ENCODE measurements at places on chromosomes 1 and 21.

- no peak for DNase-seq
Observed at GRCh38 chr1:236179634-236180033, 37.3 kb downstream of the GPR137B start.

GRCh38 chr1:215865060-215865459 is 298.0 kb downstream of the KCTD3 start:
- no peak for DNase-seq

GRCh38 chr1:178345238-178345637 is 151.5 kb downstream of the CLEC20A start:
- DNase-seq = no peak

GRCh38 chr1:202009326-202010179 is 834 bp upstream of the ELF3 start:
- peak; percentile 38 for DNase-seq

DNA sequence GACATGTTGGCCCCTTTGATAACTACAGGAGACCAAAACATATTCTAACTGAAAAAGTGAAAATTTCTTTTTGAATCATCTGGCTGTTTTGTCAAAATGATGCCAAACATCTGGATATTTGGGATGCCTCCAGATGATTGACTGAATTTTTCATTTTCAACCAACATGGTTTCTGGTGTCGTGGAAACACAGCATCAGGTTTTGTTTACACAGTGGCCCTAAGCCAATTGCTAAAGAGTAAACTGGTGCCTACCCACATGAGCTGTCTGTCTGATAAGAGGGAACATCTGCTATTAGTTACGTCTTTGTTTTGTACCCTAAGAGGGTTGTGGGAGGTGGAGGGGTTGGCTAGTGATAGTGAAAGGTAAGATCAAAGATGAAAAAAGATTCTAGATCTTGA is 204.8 kb downstream of the KCNK2 start:
- DNase-seq = no peak

DNA sequence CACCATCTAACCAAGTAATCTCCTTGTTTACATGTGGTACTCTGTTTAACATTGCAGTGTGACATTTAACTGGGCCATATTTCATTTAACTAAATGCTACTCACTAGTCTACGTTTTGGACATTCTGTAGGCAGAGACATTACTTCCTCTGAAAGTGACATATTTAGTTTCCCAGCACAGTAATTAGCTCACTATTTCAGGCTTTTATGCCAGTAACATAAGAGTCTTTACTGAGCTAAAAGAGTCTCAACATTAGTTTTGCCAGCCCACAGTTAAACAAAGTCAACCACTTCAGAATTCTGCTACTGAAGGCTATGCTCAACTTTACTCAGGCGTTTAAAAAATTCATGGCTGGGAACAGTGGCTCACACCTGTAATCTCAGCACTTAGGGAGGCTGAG is 2.6 kb upstream of the TNFRSF9 start:
- no peak for DNase-seq

- no peak for DNase-seq
Observed at GRCh38 chr1:151976015-151976343, 17.7 kb downstream of the S100A10 start.

DNA sequence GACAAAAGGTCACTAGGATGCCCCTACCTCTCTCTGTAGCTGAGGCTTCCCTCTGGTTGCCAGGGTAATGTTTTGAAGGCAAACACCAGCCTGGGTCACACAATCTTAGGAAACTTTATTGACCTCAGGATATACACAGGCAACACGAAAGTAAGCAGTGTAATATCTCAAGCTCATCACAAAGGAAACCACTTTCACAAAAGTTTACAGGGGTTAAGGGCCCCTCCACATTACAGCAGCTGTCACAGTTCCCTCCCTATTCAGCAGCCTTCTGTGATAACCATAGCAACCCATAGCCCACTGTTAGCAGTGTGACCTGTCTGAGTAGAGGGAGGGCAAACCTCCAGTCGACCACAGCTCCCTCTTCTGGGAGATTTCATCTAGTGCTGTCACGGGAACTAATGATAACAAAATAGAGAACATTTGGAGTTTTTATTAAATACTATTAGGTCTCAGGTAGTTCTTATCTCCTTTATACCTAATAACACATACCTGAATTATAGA is 149.8 kb downstream of the PTPRC start:
- no peak for DNase-seq

GRCh38 chr1:6033986-6034749 is 11.5 kb upstream of the KCNAB2 start:
- no peak for DNase-seq

DNA sequence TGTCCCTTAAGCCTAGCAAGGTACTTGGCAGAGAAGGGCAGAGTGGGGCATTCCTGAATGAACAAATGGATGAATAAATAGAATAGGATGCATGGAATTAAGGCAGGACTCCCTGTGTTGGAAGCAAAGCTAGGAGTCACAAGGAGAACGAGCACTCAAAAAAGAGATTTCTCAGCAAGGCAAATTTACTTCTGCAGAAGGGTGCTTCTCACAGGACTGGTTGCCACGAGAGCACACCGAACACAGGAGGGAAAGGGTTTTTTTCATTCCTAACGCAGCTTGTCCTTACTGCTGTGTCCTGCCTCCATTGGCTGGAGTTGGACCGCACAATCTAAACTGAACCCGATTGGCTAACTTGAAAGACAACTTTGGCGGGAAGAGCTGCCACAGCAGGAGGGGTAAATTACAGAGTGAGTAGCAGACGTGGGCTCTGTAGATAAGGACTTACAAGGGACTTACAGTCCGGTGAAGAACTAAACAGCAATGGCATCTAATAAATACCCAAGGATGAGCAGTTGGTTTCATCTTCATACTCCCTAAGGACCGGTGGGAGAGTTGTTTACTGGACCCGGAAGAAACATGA is 52.4 kb downstream of the KIF26B start:
- no peak for DNase-seq

DNA sequence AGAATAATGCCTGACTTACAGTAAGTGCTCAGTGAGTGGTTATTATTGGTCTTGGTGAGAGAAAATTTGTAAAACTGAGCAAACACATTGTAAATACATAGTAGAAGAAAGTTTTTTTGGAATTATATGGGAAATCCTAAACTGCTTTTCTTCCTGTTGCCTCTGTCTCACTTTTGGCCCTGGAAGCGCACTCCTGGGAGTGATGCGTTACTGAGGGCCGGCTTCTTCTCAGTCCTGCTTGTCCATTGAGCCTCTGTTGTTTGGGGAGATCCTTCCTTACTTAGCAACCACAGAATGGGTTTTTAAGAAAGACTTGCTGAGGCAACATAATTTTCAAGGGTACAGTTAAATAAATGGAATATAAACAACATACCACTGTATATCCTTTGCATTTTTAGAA is 166.0 kb downstream of the EDEM3 start:
- no peak for DNase-seq

DNA sequence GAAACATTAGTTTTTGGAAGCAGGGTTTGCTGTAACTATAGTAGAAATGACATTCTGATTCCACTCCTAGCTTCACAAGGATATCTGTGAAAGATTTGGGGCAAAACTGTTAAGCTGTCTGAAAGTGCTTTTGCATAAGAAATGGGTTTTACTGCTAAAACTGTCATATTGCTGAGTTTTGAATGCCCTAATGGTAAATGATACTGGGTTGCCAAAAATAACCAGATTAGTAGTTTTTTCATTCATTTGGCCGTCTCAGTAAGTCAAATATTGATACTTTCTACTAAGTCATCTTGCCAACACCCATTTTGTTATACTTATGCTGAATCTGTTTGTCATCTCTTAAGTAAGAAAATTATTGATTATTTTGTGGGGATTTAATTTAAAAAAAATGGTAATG is 399 bp upstream of the PTPRC start:
- DNase-seq = no peak

DNA sequence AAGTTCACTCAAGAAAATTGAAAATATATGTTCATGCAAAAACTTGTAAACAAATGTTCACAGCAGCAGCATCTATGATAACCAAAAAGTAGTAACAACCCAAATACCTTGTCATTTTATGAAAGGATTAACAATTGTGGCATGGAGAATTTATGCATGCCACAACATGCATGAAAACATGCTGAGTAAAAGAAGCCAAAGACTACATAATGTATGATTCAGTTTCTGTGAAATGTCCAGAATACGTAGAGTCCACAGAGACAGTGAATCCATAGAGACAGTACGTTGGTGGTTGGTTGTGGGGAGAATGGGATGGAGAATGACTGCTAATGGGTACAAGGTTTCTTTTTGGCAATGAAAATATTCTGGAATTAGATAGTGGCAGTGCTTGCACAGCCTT is 148.7 kb downstream of the MAST2 start:
- DNase-seq = no peak

DNA sequence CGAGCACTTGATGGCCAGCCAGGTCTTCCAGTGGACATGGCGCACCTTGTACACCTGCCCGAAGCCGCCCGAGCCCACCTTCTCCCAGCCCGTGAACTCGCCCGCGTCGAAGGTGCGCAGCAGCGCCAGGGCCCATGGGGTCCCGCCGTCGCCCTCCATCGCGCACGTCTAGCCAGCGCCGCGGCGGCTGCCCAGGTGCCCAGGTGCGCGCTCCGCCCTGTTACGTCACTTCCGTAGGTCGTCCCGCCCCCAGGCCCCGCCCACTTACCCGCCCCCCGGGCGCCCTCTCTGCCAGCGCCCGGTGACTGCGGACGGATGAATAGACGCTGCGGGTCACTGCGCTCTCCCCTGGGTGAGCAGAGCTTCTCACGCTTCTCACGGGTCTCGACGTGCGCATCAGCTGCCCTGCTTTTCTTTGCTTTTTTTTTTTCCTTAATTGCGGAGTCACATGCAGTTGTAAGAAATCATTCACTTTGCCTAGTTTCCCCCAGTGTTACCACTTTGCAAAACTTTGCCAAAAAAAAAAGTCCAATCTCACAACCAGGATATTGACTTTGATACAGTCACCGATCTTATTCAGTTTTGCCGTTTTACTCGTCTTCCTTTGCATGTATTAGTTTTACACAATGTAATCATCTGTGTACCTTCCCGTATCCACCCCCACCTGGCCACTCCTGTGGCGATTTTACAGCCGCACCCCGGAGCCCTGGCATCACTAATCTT is at the start of gene RIPK4:
TSS of gene RIPK4 (minus strand) at position 170 of the 723 bp plus-strand sequence. CDS start at position 159, 11 bp downstream.
- DNase-seq = peak; percentile 47

DNA sequence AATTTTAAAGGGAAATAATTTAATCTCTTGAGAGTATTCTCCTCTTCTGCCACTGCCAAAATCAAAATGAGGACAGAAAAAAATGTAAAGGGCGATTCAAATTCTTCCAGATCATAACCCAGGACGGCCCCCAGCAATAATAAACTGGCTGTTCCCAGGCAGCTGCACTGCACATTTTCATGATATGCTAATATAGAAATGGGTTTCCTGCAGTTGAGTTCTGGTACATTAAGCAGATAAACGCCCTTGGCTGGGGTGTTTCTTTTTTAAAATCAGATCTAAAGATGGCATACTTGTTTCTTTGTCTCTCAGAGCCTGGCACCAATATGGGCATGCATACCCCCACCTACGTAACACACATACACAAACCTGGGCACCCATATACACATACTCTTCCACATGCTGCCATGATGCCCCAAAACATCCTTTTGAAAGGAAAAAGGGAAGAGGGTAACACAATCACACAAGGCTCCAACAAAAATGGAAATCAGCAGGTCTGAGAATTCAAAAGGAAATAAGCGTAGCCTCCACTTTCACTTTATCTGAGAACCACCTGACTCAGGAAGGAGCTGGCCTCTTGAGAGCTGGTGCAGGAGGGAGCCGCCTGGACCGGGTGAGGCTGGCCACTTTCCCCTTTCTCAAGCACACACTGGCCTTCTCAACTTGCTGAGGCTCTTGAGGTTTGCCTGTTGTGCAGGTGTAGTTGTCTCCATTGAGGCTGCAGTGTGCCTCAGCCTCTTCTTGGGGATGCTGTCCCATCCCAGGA is 653.4 kb downstream of the KIF26B start:
- no peak for DNase-seq

DNA sequence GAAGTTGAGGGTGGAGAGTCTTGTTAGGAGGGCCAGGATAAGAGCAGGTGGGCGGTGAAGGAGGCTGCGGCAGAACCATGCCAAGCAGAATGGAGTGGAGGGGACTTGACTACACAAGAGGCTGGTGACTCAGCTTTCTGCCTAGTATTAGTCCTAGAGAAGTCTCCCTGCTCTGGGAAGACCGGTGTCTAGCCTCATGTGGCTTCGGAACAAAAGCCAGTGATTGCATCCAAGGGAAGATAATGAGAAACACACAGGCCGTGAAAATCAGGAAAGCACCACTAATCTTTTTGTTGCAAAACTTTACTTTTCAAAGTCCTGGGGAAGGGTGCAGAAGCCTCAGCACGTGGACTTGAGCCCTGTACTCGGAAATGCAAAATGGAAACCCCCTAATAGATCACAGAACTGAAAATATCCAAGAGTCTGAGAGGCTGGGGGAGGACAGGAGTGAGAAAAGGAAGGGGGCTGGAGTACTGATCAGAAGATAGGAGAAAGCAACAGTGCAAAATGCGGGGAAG is 31.4 kb downstream of the DDR2 start:
- no peak for DNase-seq

DNA sequence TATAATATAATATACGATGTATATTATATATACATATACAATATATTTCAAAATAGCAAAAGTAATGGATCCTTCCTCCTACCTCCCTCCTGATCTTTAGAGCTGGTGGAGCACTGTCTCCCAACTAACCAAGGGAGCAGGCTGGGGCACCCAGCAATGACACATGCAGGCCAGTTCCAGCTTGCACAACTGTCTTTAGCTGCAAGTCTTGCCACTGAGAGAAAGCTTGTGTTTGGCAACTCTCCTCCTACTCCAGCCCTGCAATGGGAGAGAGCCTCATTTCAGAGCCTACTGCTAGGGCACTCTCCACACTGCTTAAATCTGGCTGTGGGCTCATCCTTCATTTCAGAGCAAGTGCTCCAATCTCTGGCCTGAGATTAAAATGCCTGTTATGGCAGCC is 469.8 kb upstream of the OLFM3 start:
- DNase-seq = no peak

GRCh38 chr1:209650454-209650853 is 1.8 kb downstream of the LAMB3 start:
- DNase-seq = no peak

GRCh38 chr1:84585803-84586202 is 11.6 kb upstream of the CTBS start:
- no peak for DNase-seq

DNA sequence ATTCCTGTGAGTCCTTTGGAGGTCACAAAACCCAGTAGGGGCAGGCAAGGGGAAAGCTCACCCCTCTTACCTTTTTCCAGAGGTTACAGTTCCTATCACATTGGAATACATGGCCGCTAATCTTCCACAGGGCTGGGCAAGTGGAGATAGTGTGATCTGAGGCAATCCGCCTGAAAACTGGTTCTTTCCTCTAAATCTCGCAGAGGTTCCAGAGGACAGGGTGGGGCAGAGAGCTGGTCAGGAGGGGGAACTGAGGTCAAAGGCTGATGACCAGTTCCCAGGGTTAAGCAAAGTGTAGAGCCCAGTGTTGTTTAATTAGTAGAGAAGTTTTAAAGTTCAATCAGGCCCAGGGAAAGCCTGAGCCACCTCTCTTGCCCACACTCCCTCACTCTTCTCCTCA is at the start of gene SERPINC1:
TSS of gene SERPINC1 (minus strand) at position 179 of the 400 bp plus-strand sequence. CDS start at position 111, 68 bp downstream.
- no peak for DNase-seq

GRCh38 chr1:24374891-24375786 is 38.4 kb downstream of the STPG1 start:
- no peak for DNase-seq
